ENCODE measurements at places on chromosomes 7 and 10.

- no peak for DNase-seq
These were observed 459.6 kb downstream of the SDK1 start for GRCh38 chr7:3760651-3761050.

DNA sequence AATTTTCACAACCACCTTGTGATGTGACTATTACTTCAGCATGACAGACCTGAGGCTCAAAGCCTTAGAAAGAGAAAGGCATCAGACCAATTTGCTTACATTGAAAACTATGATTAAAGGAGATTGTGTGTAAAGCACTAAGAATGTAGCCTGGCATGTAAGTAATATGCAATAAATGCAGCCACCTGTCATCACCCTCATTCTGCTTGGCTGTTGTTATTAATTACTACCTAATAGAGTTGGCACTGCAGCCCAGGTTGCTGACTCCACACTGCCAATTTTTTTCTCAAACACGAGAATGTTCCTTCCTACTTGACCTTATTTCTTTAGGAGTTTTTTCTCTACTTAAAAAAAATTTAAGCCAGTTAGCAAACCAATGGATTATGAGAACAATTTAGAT is 61.2 kb upstream of the NPVF start:
- DNase-seq, result no peak

- no peak for DNase-seq
These were observed 11.0 kb downstream of the HIBADH start for GRCh38 chr7:27651702-27652101.

DNA sequence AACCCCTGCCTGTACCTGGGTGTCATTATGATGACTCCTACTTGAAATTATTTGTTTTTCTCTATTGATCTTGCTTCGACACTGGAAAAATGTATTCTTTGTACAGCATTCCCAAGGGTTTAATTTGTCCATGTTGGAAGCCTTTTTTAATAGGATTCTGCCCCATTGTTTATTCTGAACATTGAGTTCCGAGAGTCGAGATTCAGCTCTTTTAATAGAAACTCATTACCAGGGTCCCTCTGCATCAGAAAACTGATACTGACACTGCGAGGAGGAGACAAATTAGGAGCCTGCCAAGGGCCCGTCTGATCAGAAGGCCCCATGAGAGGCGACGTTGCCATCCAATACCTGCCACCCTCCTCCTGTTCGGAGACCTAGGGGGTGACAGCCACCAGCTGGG is 260.5 kb upstream of the ZMIZ1 start:
- DNase-seq, result no peak

GRCh38 chr7:92973293-92973731 is 136.9 kb upstream of the CDK6 start:
- no peak for DNase-seq

DNA sequence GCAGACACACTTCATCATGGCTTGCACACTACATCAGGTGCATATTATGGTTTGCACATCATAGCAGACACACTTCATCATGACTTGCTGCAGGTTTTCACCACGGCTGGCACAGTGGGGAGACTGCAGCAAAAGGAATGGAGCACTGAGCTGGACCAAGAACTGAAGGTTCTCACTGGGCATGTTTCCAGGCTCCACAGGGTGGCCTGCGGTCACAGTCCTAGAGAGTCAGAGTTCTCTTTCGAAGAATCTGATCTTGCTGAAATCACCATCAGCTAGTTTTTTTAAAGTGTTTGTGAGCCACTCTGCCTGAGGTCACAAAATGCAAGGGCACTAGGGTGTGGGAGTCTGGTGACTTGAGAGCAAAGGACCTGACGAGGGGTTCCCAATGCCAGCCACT is 140.4 kb upstream of the NPY start:
- DNase-seq, result no peak

DNA sequence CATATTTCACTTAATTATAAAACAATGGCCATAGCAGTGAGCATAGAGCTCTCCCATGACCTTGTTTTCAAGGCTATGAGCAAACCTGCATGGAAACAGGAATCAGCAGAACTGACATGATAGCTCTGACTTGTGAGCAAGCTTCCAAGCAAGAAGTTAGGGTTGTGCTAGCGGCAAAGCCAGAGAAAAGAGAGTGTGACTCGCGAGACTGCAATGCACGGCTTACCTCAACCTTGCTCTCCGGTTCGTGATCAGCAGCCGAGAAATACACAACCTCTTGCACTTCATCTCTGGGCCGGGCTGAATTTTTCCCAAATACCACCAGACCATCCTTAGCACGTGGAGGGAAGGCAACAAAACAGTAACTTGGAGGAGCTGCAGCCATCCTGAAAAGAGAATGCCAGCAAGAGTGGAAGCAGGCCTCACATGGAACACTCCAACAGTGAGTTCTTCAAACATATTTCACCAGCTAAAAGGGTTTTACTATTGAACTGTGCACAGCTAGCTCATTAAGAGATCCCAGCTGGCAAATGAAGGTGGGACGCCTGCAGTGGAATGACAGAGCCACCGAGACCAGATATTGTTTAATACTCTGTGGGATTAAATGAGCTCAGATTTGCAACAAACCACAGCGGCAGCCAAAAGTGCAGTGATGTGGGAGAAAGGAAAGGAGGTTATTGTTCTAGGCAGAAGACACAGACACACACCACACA is 20.8 kb downstream of the SCRN1 start:
- no peak for DNase-seq

GRCh38 chr10:125155101-125155500 is 5.3 kb downstream of the CTBP2 start:
- DNase-seq, result no peak

GRCh38 chr10:131833013-131833412 is 67.8 kb upstream of the PPP2R2D start:
- no peak for DNase-seq

DNA sequence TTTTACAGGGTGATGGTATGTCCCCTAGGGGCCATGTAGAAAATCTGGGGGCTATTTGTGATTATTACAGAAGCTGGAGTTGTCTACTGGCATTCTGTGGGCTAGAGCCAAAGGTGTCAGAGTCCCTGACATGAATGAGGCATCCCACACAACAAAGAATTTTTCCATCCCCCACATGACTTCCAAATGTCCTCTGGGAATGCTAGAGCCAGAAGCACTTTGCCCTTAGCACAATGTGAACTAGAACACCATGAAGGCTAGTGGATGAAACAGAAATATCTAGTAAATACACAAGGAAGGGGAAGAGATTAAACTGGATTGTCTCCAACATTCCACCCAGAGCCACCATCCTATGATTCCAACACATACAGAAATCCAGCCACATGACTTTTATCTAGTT is 46.9 kb downstream of the FAM13C start:
- no peak for DNase-seq

- no peak for DNase-seq
These were observed 152.1 kb upstream of the LYZL2 start for GRCh38 chr10:30781670-30782121.

Data from CD4-positive, alpha-beta T cell treated with Interleukin-2 at 100 ng/mL for 4 hours (primary cell).